Stimulated activated memory B cell treated with anti-CD40 and anti-IgM and Interleukin-4, amounts not matched to agents 10 μg/mL and 1 μg/mL and 100 μg/mL, for 72 hours (primary cell): ENCODE measurements at places on chromosomes 6 and 20.

- ATAC-seq = no peak
These were observed 37.5 kb downstream of the SLC17A4 start for GRCh38 chr6:25792016-25792415.

DNA sequence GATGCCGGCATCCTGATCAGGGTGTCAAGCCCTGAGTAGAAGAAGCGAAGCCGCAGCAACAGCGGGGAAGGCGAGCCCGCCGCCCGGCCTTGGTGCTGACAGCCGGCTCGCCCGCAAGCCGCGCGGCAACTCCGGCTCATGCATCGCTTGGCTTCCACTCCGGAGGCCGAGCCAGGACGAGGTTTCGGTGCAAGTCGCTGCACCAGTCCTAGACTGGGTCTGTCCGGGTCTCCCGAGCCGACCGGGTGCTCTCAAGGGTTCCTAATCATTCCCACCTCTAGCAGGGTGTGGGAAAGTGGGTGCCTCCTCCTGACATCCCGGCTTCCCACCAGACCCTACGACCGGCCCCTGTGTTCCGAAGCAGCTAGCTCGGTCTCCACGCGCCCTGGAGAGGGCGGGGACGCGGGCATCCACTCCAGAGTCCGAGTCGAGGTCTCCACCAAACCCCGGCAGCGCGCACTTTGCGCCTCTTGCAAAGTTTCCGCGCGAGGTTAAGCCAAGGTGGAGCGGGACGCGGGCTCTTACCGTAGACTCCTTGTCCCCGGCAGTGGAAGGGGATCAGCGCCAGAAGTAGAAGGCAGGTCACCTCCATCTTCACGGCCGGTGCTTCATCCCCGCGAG, 1.4 kb downstream of the MDGA1 start:
- peak; percentile 0 for ATAC-seq

- ATAC-seq = peak; percentile 42
These were observed 696 bp upstream of the SUPT3H start for GRCh38 chr6:45378334-45378926.

- no peak for ATAC-seq
These were observed 72.2 kb downstream of the ATXN1 start for GRCh38 chr6:16688984-16689636.

DNA sequence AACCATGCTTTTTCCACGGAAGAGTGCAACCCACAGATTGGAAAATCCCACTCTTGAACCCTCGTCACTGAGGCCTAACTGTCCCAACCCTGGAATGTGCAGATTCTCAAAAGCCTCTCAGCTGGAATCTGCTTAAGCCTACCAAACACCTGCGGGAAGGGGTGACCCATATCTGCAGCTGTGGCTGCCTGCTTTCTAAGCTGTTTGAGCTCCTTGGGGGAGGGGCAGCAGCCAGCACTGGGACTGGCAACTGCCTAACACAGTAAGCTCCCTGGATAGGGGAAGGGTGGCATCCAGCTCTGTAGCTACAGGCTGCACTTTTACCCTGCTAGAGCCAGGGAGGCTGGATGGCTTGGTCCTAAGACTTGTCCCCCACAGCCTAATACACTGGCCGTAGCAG, 579.6 kb downstream of the COL12A1 start:
- no peak for ATAC-seq

GRCh38 chr6:150211700-150212511, 69.1 kb downstream of the PPP1R14C start:
- ATAC-seq = no peak

DNA sequence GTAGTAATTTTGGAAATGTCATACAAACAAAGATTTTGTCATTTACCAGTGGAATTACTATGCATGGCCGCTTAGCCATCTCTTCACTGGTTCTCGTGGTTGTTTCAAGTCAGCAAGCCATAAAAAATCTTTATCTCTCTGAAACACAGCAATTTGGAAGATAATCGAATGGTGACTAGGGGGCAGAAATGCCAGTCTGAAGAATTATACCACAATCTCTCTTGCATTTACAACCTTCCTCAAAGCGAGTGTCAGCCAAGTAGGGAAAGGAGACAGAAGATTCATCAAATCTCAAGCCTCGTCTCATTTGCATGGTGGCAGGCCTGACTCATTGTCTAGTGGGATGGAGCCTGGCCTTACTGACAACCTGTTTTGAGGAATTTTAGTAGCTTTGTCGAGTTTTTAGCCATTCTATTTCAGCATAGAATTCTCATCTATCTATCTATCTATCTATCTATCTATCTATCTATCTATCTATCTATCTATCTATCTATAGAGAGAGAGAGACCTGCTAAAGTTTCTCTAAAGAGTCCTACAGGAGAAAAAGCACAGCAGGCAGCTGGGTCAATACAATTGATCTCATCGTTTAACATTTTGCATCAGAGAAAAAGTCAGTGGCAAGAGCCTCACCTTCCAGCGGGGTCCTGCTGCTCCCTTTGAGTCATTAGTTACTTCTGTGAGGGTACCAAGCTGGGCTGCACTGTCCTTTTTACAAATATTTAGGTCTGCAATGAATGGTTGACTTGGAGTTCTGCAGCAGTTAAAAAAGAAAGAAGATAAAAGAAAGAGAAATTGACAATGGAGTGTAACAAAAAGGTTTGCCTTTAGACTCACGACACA, 572.8 kb downstream of the TFAP2A start:
- no peak for ATAC-seq

DNA sequence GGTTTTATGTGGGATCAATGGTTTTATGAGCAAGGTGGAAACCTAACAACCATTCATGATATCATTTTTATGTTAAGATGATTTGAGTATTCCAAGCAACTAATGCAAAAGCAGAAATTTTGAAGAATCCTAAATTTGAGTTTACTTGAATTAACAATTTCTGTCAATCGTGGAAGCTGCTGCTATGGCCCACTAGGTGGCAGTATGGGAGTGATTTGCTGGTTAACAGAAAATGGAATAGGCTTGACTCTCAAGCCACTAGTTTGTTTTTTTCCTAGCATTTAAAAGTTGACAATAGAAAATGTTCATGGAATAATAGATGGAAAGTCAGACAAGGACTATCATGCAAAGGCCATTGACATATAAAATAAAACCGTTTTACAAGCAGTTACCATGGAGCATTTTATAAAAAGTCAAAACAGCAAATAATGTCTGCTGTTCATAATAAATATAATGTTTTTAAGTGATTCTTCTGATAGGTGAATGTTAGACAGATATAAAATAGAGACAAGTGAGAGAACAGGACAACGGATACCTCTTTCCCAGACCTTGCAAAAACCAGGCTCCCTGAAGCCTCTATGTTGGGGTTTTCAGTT, 43.0 kb upstream of the TMEM200A start:
- ATAC-seq = no peak

GRCh38 chr6:116400328-116400727, 29.6 kb downstream of the DSE start:
- no peak for ATAC-seq

DNA sequence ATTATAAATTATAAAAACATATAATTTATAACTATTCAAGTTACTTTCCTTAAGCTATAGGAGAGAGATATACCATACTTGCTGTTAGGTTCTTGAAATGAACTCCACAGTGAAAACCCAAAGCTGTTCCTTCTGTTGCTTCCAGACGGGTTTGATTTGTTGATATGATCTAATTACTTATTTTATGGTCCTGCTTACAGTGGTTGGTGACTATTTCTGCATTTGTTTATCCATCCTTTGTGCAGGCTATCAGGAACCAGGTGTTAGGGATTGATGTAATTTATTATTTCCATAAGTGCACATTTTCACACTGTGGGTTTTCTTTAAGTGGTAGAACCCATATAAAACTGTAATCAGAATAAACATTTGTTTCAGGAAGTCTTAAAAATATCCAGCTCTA, 167.1 kb downstream of the KIF6 start:
- ATAC-seq = no peak

DNA sequence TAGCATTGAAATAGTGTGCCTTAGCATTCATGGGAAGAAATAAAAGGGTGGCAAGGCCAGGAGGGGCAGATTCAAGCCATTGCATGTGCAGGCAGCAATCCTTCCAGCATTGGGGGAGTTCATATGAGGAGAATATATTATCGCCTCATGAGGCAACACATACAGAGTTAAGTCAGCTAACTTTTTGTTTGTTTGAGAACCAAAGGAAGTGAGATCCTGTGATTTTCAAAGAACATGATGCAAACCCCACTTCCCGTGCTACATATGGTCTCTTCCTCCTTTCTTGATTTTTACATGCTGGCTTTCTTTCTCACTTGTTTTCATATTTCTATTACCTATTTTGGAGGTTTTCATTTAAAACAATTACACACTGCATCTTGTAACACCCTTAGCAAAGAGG, 579.7 kb upstream of the ARID1B start:
- no peak for ATAC-seq

GRCh38 chr6:126267626-126268025, 72.3 kb upstream of the CENPW start:
- ATAC-seq = no peak

GRCh38 chr6:101666256-101666655, 272.7 kb downstream of the GRIK2 start:
- ATAC-seq = no peak

GRCh38 chr6:14897831-14898230, 348.0 kb upstream of the JARID2 start:
- peak; percentile 53 for ATAC-seq

DNA sequence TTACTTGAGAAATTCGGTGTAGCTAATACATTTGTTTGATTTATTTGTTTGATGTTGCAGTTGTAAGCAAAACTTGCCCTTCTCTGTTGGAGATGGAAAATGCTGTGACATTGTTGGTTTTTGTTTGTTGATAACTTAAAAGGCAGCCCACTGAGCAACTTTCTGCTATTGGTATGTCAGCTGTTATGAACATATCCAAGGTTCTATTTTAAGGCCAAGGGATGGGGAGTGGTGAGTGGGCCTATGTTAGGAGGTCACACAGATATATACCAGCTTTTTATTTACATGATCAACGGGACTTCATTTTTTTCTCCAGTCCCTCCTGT, 5.7 kb downstream of the QKI start:
- no peak for ATAC-seq

GRCh38 chr6:106159531-106159940, 73.4 kb downstream of the PRDM1 start:
- ATAC-seq = no peak

DNA sequence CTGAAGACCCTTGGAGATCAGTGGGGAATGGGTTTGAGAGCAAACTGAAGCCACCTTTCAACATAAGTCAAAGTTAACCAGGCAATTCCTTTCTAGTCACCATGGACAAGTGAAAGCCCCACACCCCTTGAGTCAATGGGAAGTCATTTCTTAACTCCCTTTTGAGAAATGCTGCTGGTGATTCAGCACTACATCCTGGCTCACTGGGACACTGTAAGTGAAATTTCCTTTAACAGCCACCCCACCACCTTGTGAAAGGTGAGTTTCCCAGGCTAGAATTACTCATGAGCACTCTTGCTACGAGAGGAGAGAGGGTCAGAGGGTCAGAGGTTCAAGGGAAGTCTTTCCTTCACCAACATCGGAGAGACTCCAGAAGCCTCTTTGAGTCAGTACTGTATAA, 93.3 kb upstream of the MARCKS start:
- ATAC-seq = peak; percentile 56

GRCh38 chr6:157270308-157270707, 53.0 kb downstream of the TMEM242 start:
- no peak for ATAC-seq
